A375 (cell line): ENCODE measurements at places on chromosomes 2 and 18. TPM values are rescaled to one million over a fixed set of nuclear protein-coding genes. Genes with fewer than 3 reads are reported as not detected.

Gene COPS7B
- 23.2 and 27.6 TPM in 2 replicates for total RNA-seq

Gene SALL3
- total RNA-seq: not detected in 2 replicates

Gene CD8B2
- not detected in 2 replicates for total RNA-seq

Gene IL36G
- not detected in 2 replicates for total RNA-seq

Gene CHRNA1
- not detected in 2 replicates for total RNA-seq

Gene NYAP2
- not detected in 2 replicates for total RNA-seq

Gene DTNA
- 4.6 and 6.9 TPM in 2 replicates for total RNA-seq

Gene SMC6
- 29.8 and 30.7 TPM in 2 replicates for total RNA-seq

Gene KIF1A
- total RNA-seq: 5.6 and 5.8 TPM in 2 replicates

Gene FAP
- 0.37 TPM in 1 of 2 replicates, not detected in the other for total RNA-seq

Gene TMEM178A
- 0.38 TPM in 1 of 2 replicates, not detected in the other for total RNA-seq

Gene ANKRD36B
- total RNA-seq: 13.7 and 17.7 TPM in 2 replicates

Gene RAD51AP2
- total RNA-seq: 0.08 and 0.11 TPM in 2 replicates

Gene NEMP2
- 5.2 and 9.1 TPM in 2 replicates for total RNA-seq

Gene NPHP1
- total RNA-seq: 3.7 and 5.7 TPM in 2 replicates

Gene ASB18
- not detected in 2 replicates for total RNA-seq

Gene UGT1A8
- not detected in 2 replicates for total RNA-seq

Gene GKN1
- not detected in 2 replicates for total RNA-seq

Gene CYP27A1
- 5.1 and 5.5 TPM in 2 replicates for total RNA-seq

Gene TMEM163
- total RNA-seq: 0.11 and 0.42 TPM in 2 replicates

Gene PSD4
- total RNA-seq: 3.8 and 5.1 TPM in 2 replicates

Gene BUB1
- total RNA-seq: 35.4 and 41.1 TPM in 2 replicates

Gene MROH2A
- total RNA-seq: not detected in 2 replicates

Gene LYPD1
- total RNA-seq: 23.1 and 29.0 TPM in 2 replicates

Gene RPL31
- 1,289 and 1,555 TPM in 2 replicates for total RNA-seq

Gene SAG
- 0.04 TPM in 1 of 2 replicates, not detected in the other for total RNA-seq

Gene ANKRD30B
- 0.23 and 1.4 TPM in 2 replicates for total RNA-seq

Gene TGFA
- 193 and 202 TPM in 2 replicates for total RNA-seq

Gene TANC1
- total RNA-seq: 17.0 and 18.6 TPM in 2 replicates

Gene TDRD15
- not detected in 2 replicates for total RNA-seq

Gene MPP4
- 9.0 and 15.0 TPM in 2 replicates for total RNA-seq

Gene EGR4
- 0.05 TPM in 1 of 2 replicates, not detected in the other for total RNA-seq

Gene CD8A
- total RNA-seq: 0.08 TPM in 1 of 2 replicates, not detected in the other

Gene C1QL2
- total RNA-seq: not detected in 2 replicates

Gene KCNJ13
- not detected in 2 replicates for total RNA-seq

Gene STON1
- total RNA-seq: 1.3 and 1.7 TPM in 2 replicates

Gene SIX3
- total RNA-seq: not detected in 2 replicates

Gene FOXD4L1
- 0.08 and 0.19 TPM in 2 replicates for total RNA-seq

Gene SH3RF3
- 7.6 and 8.6 TPM in 2 replicates for total RNA-seq

Gene CROCC2
- total RNA-seq: not detected in 2 replicates

Gene EPAS1
- total RNA-seq: 3.8 and 5.5 TPM in 2 replicates

Gene RAB10
- 131 and 155 TPM in 2 replicates for total RNA-seq

Gene ARHGAP15
- total RNA-seq: 0.21 TPM in 1 of 2 replicates, not detected in the other
